HTR-8/SVneo (cell line): ENCODE measurements at places on chromosomes 6 and 20.

GRCh38 chr6:141562186-141562811 lies 570.4 kb upstream of the GJE1 start:
- no peak for DNase-seq

DNA sequence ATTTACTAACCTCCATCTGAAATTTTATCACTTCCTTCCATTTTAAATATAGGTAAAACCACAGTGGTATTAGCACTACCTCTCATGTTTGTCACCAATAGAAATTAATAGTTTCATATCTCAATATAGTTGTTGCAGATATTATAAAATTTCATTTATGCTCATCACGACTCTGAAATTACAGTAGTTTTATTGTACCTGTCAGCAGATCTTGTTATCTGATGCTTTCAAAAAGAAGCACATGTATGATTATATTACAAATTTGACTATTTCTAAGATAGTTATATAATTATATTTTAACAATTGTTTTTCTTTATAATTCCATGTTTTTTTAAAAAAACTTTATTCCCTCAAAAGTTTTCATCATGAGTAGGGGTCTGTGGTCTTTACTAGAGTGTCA lies 4.8 kb downstream of the TAAR5 start:
- no peak for DNase-seq

GRCh38 chr6:22880686-22881433 lies 311.5 kb downstream of the HDGFL1 start:
- DNase-seq, result peak; percentile 69

DNA sequence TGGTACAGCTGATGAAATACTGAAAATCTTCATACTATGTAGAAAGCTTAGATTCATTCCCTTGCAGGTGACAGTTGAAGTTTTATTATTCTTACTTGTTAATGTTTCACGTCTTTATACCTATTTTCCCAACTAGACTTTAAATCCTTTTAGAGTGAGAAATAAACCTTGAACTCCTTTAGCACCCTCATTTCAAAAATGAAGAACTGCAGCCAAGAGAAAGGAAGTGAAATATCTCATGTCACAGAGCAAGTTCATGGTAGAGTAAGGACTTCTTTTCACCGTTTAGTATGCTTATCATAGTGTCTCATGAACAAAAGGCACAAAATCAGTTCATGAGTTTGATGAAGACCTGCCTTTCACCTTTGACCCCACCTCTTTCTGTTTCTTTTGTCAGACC lies 38.5 kb downstream of the ORC3 start:
- no peak for DNase-seq

GRCh38 chr6:131950767-131951575 lies at the start of gene CCN2:
TSS of gene CCN2 (minus strand) at chr6:131951372. CDS start at chr6:131951172, 200 bp downstream.
- DNase-seq, result peak; percentile 95

DNA sequence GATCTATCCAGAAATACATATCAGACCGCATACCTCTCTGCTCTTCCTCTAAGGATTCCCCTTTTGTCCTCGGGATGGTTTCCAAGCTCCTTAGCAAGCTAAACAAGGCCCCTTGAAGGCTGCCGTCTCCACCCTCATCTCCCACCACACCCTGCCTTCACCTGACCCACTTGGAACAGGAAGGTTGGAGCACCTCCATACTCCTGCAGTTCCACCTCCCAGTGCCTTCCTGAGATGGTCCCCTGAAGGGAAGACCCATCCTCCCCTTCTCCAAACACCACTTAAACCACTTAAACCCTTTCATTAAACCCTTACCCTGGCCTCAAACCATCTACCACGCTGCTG lies 8.5 kb upstream of the POU5F1 start:
- DNase-seq, result no peak

DNA sequence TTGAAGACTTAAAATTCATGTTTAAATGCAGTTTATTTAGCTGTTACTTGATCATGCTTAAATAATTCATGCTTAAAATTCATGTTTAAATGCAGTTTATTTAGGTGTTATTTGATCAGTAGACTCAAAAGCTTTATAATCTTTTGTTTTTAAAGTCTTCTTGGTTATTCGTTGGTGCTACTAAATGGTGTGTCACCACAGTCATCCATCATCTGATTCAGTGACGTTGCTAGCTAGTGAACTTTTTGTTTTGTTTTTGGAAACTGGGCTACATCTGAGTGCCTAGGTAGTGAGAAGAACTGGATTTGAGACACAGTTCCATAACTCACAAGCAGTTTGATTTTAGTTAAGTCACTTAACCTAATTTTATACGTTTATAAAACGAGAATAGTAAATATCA lies 20.9 kb downstream of the SCAF8 start:
- DNase-seq, result peak; percentile 18

GRCh38 chr20:2822073-2822472 lies 5.9 kb downstream of the TMEM239 start:
- no peak for DNase-seq

DNA sequence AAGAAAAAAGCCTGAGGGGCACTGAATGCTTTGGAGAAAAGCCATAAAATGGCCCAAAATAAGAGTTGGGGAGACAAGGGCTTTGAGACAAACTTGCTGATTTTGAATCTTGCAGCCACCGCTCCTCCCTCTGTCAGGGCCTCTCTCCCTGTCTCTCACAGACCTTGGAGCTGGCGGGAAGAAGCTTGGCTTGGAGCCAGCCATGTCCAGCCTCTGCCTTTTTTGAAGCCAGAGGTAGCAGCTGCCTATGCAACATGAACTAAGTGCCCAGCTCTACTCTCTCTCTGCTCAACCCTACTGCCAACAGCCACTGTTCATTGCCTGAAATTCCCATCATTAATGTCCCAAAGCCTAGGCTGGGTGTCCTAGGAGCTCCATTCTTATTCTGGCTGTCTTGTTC lies 63.7 kb upstream of the CTNNBL1 start:
- no peak for DNase-seq

DNA sequence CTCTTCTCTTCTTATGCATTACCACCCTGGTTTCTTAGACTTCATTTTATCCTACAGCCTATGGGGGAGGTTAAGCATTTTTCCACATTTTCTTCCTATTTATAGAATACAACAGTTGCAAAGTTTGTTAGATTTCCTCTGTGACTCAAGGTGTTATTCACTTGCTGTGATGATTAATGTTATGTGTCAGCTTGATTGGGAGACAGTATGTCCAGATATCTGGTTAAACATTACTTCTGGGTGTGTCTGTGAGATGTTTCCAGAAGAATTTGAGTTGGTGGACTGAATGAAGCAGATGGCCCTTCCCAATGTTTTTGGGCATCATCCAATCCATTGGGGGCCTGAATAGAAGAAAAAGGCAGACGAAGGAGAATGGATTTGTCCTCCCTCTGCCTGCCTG lies 131.3 kb downstream of the C6orf118 start:
- no peak for DNase-seq

DNA sequence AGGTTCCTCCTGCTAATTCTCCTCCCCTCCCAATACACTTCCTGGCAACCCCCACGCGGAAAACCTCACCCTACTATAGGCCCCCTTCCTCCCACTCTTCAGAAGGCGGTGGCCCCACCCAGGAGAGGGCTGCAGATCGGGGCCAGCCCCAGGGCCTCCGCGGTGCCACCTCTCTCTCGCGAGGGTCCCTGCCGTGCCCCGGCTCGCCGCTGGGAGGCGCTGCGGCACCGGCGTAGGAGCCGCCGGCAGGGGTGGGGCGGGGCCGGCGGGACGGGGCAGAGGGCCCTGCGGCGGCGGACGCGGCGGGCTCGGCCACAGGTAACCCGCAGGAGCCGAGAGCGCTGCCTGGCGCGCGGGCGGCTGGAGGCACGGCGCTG lies at the start of gene ANKRD6:
ANKRD6 (plus strand) TSS at position 278 of the 377 bp plus-strand sequence. CDS start 133,825 bp downstream, outside the sequence.
- DNase-seq, result peak; percentile 67

DNA sequence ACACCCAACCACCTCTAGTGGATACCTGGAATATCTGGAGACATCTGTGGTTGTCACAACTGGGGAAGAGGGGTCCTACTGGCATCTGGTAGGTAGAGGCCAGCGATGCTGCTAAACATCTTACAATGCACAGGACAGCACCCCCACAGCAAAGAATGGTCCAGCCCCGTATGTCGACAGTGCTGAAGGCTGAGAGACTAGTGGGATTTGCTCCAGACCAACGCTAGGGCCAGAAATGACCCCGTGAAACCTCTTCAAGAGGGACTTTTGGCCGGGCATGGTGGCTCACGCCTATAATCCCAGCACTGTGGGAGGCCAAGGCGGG lies 7.2 kb downstream of the PREX1 start:
- no peak for DNase-seq

DNA sequence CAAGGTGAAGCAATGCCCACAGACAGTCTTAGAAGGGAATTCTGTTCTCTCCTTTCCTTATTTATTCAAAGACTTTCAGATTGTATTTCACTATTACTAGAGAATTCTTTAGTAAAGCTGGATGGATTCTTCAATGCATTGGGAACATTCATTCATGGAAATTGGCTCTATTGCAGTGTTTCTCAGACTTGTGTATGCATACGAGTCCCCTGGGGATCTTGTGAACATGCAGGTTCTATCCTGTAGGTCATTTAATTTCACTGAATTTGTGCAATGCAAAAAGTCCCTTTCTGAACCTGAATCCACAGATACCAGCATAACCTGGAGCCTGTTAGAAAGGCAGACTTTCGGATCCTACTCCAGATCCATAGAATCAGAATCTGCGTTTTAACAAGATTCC lies 160.9 kb upstream of the AHI1 start:
- no peak for DNase-seq

GRCh38 chr6:41708856-41709255 lies 26.6 kb downstream of the TFEB start:
- DNase-seq, result no peak

GRCh38 chr6:5135788-5136376 lies 50.7 kb downstream of the PPP1R3G start:
- no peak for DNase-seq

GRCh38 chr6:84356907-84357306 lies 129.5 kb upstream of the CEP162 start:
- no peak for DNase-seq

DNA sequence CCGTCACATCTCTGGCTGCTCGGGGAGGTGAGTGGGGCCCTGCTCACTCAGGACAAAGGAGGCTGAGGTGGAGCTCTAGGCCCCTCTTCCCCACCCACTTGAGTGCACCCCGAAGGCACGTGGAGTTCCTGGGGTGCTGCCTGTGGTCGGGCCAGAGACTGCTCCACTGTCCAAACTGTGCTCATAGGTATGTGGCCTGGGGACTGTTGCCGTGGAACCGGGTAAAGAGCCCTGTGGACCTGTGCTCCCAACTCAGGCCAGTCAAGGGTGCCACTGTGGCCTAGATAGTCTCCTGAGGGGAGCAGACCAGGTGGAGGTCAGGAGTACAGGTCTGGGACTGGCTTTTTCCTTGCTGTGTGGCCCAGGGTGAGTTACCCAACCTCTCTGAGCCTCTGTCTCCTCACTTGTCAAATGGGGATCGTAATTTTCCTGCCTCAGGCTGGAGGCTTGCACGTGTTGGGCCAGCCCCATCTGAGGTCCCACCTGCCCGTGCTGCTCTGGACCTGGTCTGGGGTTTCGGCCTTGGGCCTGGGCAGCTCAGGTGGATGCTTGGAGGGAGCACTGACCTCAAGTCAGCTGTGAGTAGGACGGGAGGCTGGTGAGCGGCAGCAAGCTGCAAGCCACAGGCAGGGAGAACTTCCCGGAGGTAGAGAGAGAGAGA lies 12.4 kb upstream of the NPBWR2 start:
- no peak for DNase-seq

DNA sequence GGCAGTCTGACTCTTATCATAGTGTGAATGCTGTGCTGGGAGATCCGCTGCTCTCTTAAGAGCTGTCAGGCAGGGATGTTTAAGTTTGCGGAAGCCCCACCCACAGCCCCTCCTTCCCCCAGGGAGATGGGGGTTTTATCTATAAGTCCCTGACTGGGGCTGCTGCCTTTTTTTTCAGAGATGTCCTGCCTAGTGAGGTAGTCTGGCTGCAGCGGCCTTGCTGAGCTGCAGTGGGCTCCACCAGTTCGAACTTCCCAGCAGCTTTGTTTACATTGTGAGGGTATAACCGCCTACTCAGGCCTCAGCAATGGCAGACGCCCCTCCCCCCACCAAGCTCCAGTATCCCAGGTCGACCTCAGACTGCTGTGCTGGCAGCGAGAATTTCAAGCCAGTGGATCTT lies 75.7 kb upstream of the UST start:
- no peak for DNase-seq

- no peak for DNase-seq
These were observed 6.8 kb downstream of the CDKN1A start for GRCh38 chr6:36685166-36685924.

DNA sequence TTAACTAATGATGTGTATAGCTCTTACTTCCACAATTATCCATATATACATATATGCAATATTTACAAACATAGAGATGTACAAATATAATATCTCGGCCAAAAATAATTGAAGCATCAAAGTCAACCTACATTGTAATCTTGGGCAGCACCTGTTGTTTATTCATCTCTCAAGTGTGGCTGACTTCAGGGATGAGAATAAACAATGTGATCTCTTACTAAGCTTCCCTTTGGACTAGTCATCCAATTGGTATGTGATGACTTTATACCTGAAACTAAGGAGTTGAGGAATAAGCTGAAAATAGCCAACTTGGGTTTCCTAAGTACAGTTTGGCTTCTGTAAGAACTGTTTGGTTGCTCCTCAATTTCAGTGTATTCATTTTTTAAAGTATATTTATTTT lies 256.6 kb downstream of the KHDC1L start:
- DNase-seq, result peak; percentile 19

DNA sequence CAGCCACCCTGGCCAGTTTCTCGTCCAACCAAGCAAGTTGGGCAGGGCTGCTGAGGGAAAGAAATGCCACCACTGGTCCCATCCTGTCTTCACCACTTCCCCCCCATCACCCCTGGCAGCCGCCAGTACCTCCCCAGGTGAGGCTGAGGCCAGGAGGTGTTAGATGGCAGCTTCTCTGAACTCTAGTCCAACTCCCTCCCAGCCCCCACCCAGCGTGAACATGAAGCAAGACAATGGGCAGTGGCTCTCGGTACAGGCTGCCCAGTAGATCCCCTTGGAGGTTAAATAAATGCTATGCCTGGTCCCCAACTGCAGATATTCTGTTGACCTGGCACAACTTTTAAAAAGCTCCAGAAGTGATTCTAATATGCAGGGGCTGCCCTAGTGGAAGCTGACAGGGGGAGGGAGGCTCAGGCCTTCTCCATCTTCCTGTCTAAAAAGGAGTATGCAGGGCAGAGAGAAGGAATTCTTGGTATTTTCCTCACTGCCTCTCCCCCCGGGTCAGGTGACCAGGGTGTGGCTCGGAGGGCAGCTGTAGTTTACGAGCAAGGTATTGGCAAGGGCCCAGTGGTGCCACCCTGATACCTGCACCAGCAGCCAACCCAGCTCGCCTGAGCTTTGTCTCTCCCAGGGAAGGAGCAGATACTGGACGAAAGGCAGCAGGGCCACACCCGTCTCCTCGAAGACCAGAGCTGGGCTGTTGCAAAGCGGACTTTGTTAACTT lies 25.7 kb downstream of the KCNK5 start:
- DNase-seq, result peak; percentile 35

GRCh38 chr20:21352703-21353102 lies 44.6 kb downstream of the NKX2-4 start:
- DNase-seq, result peak; percentile 10
